Cerebellar nuclear complex (tissue), 1 donor: ENCODE measurements at places on chromosomes 4 and X.

DNA sequence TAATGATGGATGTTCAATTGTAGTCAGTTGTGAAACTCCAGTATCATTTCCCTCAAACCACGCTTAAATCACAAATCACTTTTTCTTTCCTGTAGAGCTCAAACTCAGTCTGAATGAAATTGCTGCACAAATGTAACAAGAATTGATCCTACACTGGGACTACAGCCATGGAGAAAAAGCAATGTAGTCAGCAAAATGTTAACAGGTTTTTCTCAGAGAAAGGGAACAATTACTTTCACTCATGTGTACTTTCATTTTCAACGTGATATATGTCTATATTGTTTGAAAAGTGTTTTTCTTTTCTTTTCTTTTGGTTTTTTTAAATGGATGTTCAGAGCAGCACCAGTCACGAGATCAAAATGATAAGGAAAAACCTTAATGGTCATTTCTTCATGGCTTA, 22.7 kb downstream of the SDAD1 start:
- DNase-seq: no peak

DNA sequence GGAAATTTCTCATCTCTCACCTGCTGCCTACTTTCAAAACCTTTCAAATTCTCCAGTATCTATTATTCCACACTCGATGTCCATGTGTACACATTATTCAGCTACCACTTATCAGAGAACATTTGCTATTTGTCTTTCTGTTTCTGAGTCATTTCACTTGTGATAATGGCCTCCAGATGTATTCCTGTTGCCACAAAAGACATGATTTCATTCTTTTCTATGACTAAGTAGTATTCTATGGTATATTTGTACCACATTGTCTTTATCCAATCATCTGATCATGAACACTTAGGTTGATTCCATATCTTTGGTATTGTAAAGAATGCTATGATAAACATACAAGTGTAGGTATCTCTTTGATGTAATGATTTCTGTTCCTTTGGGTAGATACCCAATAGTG, 310.1 kb upstream of the SPOCK3 start:
- DNase-seq: no peak

DNA sequence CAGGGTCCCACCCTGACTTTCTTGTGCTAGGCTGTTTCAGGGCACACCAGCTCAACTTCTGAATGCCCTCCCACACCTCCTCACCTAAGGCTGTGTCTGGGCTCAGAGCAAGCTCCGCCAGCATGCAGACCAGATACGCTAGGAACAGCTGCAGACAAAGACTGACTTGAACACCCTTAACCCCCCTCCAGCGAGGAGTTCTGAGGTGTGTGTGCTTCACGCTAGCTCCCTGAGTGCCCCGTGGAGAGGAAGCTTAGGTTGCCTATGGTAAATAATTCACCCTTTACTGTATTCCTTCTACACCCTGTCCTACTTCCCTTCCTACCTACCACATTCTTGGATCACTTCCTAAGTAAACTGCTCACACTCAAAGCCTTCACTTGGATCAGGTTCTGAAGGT, 115.0 kb downstream of the VCX3B start:
- no peak for DNase-seq

- DNase-seq: no peak
Observed at GRCh38 chr4:47562297-47562696, 77.2 kb downstream of the ATP10D start.

DNA sequence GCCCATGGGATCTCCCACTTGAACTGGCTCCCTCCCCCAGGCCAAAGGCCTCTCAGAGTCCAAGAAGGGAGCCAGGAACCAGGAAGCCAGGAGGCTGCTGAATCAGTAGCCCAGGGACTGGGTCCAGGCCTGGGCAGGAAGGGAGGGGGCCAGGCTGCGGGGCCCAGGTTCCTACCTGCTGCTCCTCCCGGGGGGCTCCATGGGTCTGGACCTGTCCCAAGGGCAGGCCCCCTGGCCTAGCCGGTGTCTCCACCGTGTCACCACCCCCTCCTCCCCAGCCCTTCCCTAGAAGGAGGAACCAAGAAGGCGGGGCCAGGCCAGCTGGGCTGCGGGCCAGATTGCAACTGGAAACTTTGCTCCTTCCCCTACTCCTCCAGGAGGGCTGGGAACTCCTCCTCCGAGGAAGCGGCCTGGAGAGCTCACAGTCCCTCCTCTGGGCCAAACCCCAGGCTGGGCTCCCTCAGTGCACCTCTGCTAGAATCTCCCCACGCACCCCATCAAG, at the start of gene IQSEC2:
Gene IQSEC2, minus strand, starts transcription at position 264 of the 502 bp plus-strand sequence.
- DNase-seq: no peak

GRCh38 chr4:7024336-7024890, 18.8 kb upstream of the TADA2B start:
- no peak for DNase-seq

DNA sequence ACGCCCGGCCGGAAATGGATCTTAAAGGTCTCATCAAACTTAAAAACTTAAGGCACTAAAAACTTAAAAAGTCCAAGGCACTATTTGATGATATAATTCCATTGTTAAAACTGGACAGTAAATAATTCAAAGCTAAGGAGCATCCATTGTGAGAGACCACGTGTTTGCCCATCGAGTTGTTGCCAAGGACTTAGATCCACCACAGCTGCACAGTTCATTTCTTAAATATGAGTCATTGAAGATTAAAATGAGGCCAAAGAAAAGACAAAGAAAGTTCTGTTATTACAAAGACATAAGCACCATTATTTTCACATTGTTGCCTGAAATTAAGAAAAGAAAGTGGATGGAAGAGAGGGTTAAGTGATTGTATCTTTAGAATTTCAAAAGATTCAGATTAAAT, 411.5 kb upstream of the FTHL17 start:
- DNase-seq: no peak

DNA sequence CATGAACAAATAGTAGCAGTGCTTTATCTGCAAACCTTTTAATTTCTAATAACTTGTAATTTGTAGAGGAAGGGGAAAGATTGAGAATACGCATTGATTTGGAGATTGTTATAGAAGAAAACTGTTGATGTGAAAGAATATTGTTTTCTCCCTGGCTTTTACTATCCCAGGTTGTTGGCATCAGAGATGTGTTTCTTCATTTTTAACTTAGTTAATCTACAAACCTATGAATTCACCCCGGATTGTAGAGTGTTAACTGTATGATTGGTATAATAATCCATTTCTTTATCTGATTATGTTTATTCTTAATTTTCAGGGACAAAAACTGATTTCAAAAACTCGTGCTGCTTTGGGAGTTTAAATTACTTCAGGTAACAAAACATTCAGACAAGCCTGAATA, 18.9 kb downstream of the AFP start:
- DNase-seq: no peak

GRCh38 chr4:36207831-36208520, 36.3 kb downstream of the ARAP2 start:
- DNase-seq: no peak

DNA sequence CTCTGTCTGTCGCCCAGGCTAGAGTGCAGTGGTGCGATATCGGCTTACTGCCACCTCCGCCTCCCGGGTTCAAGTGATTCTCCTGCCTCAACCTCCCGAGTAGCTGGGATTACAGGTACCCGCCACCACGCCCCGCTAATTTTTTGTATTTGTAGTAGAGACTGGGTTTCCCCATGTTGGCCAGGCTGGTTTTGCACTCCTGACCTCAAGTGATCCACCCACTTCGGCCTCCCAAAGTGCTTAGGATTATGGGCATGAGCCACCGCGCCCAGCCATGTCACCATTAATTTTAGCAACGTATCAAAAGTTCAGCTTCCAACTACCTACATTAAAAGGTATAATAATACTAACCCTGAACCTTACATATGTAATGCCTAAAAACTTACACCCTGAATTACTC, 940 bp upstream of the UTP3 start:
- DNase-seq: no peak

GRCh38 chr4:140372751-140373327, 607 bp upstream of the SCOC start:
- no peak for DNase-seq
